ENCODE measurements at places on chromosomes 11 and 22.
A peak's percentile ranks its signal among the peaks of the same experiment; 100 is the strongest.

- DNase-seq: peak; percentile 94
These were observed at the start of gene DRAP1 for GRCh38 chr11:65919141-65919572. Gene DRAP1, plus strand, starts transcription at chr11:65919426. Its CDS starts 76 bp downstream, at chr11:65919502.

- no peak for DNase-seq
These were observed 10.8 kb upstream of the CD81 start for GRCh38 chr11:2366276-2366675.

DNA sequence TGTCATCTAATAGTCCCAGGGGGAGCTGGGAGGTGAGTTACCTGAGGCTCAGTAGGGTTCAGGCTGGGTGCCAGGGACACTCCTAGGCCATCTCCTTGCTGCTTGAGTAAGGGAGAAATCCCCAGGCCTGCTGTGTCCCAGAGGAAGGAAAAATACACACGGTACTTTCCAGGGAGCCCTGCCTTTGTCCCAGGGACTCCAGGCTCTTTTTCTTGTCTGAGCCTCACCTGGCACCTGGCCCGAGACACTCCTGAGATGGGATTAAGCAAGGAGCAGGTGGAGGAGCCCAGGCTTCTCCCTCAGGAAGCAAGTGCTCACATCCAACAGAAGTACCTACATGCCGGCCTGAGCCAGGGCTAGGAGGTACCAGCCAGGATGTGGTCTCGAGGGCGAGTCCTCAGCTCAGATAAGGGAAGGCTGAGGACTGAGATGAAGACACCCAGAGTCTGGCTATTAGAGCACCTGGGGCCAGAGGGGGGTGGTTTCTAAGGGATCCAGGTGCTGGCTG, 899 bp upstream of the KLHDC7B start:
- DNase-seq: no peak

DNA sequence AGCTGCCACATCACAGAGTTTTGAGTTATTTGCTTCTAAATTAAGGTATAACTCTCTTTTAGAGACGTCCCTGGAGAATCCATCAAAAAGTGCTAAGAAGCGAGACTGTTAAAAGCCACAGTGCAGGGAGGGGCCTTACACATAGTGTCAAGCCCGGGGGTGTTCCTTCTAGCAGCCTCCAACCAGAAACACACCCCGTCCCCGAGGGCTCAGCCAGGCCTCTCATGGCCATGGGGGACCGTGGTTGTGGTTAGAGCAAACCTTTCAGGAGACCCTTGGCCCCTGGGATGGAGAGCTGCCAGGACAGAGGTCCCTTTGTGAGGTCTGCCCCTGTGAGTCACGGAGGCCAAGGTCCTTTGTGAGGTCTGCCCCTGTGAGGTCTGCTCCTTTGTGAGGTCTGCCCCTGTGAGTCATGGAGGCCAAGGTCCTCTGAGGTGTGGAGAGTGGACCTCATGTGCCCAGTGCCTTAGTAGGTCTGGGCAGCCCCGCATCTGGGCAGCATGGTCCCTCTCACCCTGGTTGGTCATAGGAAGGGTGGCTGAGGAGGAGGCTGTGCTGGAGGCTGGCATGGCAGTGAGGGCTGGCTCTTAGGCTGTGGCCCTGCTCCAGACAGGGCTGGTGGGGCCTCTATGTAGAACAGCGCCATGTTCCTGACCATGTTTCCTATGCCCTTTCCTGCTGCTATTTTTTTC, 5.4 kb downstream of the GNAZ start:
- DNase-seq: no peak

DNA sequence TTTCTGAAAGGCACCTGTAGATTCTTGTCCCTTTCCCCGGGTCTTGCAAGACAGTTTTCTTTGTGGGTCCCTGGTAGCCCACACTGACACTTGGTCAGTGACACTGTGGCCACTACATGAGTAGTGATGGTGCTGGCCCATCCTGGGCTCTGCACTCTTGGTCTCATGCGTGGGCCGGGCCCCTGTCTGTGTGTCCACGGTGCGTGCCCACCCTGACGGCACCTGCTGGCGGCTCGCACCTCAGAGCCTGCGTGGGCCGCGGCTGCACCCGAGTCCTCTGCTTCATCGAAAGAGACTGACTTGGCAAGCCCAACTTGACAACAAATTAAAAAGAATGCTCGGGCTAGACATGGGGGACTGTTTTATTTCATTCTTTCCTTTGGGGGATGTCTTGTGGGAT, 37.5 kb downstream of the ADAMTS15 start:
- DNase-seq: no peak

Measured in bone marrow (tissue), 2 donors.